ENCODE measurements at places on chromosomes 5 and 9.

DNA sequence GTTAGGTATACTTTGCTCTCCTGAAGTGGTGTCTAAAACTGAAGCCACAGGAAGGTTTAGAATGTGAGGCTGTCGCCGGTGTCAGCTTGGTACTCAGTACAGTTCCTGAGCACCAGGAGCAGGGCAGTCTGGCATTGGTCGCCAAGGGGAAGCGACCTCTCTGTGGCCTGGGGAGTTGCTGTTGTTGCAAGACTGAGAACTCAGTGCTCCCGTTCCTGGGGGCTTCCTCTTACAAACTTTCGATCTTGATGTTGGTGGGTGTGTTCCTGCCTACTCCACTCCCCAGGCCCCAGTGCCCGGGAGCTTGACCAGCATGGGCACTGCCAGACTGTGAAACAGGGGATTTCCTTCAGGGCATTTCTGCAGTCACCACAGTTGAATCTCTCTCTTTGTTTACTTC lies 52.4 kb upstream of the PPARGC1B start:
- DNase-seq: no peak

- no peak for DNase-seq
Measured at GRCh38 chr9:110446171-110446570, 108.5 kb upstream of the TXNDC8 start.

GRCh38 chr9:133509179-133510083 lies 15.3 kb downstream of the MYMK start:
- peak; percentile 36 for DNase-seq

DNA sequence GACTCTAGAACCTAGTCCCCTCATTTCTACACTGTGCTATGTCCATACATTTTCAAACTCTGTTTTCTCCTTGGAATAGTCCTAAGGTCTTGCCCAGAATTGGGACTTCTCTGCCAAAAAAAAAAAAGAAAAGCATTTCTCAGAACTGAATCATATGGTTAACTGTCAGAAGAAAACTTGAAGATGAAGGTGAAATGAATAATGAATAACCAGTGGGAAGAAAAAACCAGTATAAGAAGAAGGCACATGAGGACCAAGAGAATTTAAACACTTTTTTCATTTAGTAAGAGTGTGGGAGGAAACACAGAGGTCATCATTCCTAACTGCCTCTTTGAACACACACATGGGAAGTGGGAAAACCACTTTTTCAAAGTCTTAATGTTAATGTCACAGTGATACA lies 197.7 kb downstream of the PRELID2 start:
- DNase-seq: no peak

GRCh38 chr9:95336281-95336680 lies 18.8 kb upstream of the FANCC start:
- no peak for DNase-seq

DNA sequence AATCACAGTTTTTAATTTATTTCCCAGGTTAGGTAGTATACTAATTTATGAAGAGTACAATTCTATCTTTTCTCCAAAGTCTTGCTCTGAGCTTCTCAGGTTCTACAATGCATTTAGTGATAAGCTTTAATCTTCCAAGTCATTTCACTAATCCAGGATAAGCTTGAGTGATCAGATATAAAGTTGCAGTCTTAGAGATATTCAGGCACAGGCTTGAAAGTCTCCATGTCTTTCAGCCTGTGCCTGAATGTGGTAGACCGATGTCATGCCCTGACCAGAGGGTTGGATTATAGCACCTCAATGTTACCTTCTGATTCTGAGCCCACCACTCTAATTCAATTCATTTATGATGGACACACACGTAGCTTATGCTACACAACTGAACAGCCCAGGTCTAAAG lies 3.2 kb downstream of the CRHBP start:
- DNase-seq: no peak

DNA sequence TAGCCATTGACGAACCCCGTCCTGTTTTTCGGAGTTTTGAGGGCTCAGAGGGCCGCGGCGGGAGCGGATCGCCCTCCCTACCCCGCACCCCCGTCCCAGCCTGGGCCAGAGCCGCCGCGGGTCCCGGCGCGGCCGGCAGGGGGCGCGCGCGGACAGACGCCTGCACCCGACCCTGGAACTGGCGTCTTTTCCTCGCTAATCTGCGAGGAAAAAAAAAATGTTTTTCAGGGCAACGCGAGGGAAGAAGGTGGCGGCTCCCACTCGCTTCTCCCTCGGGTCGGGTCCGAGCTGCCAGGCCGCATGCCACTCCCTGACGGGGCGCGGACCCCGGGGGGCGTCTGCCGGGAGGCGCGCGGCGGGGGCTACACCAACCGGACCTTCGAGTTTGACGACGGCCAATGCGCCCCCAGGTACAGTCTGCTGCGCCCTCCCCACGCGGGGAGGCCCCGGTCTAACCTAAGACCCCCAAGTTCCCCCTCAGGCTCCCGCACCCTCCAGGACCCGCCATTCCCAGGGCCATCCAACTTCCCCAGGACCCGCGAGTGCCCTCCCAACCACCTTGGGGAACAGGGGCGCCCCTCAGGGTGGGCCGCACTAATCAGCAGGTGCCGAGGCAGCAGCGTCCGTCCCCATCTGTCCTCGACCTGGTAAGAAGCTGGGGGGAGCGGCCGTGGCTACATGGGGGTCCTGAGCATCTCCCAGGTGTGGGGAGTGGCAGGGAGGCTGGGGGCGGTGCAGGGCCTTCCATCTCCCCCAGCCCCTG lies at the start of gene KCNT1:
Gene KCNT1 (plus strand): TSS at position 227 of the 763 bp plus-strand sequence. CDS start 74 bp downstream, at position 301.
- peak; percentile 31 for DNase-seq

GRCh38 chr9:86794391-86795046 lies 152.8 kb downstream of the GAS1 start:
- no peak for DNase-seq

DNA sequence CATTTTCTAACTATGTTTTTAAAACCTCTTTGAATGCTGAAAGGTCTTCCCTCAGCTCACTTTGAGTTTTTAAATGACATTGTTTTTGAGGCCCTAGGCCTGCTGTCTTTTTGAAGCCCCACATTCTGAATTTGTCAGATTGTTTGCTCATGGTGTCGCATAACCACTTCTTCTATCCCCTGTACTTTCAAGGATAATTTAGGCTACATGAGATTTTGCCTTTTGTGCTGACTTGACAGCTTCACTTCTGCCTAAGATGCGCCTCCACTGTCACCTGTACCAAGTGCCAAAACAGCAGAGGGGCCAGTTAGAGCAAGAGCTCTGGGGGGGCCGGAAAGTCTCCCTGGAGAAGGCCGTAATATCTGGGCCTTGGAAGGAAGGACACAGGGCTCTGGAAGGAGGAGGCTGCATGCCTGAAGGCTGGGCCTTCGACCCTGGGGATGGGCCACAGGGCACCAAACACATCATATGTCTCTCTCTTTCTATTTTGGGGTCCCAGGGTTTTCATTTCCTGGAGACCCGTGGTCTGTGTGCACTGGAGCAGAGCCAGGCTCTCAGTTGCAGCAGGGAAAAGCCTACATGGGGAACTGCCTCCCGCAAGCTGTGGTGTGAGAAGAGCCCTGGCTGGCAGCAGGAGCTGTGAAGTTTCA lies 49.1 kb downstream of the NDST1 start:
- no peak for DNase-seq

DNA sequence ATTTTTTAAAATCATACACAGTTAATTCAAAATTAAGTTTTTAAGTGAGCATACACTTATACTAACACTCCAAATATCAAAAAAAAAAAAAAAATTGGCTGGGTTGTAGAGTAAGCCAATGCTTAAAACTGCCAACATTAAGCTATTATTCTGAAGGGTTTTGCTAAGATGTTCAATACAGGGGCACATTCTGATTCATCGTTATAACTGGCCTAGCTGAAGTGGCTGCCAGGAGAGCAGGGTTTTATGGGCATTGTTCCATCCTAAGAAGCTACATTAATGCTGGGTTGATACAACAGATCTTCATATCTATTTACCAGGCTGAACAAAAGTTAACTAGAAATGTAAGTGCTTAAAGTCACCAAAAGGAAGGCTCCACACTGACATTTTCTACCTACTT lies 13.4 kb downstream of the ELAVL2 start:
- no peak for DNase-seq

GRCh38 chr5:148739023-148739422 lies 84.7 kb upstream of the HTR4 start:
- DNase-seq: no peak

DNA sequence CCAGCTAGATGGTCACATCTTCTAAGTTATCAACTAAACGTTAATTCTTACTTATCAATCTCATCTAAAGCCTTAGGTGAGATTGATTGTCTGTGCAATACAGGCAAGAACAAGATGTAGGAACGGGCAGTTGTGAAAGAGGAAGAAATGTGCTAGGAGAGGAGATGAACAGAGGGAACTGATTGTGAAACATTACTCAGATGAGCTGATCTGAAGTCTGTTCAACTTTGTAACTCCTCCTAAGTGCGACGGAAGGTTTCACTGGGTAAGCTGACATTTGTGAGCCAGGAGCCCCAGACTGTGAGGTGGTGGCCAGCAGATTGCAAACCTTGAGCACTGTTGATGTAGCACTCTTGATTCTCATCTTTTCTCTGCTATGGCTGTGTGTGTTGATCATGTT lies 204.1 kb downstream of the CD180 start:
- no peak for DNase-seq
